SK-N-SH (cell line): ENCODE measurements at places on chromosomes 1 and 21.

- peak; percentile 61 for DNase-seq
These were observed 34.0 kb upstream of the BACE2 start for GRCh38 chr21:41133874-41134522.

DNA sequence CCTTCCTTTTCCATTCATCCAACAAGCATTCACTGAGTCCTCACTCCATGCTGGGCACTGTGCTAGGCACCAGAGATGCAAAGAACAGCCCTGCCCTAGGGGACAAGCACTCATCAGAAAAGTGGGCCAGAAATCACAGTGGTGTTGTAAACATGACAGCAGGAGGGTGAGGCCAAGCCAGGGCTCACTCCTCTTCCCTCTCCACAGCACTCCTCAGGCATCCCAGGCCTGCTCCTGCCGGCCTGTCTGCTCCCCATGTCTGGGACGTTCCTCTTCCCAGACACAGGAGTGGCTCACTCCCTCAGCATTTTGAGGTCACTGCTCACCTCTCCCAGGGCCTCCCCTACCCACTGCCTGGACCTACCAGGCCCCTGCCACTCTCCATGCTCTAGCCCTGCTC, 61.8 kb downstream of the KCND3 start:
- DNase-seq, result no peak

DNA sequence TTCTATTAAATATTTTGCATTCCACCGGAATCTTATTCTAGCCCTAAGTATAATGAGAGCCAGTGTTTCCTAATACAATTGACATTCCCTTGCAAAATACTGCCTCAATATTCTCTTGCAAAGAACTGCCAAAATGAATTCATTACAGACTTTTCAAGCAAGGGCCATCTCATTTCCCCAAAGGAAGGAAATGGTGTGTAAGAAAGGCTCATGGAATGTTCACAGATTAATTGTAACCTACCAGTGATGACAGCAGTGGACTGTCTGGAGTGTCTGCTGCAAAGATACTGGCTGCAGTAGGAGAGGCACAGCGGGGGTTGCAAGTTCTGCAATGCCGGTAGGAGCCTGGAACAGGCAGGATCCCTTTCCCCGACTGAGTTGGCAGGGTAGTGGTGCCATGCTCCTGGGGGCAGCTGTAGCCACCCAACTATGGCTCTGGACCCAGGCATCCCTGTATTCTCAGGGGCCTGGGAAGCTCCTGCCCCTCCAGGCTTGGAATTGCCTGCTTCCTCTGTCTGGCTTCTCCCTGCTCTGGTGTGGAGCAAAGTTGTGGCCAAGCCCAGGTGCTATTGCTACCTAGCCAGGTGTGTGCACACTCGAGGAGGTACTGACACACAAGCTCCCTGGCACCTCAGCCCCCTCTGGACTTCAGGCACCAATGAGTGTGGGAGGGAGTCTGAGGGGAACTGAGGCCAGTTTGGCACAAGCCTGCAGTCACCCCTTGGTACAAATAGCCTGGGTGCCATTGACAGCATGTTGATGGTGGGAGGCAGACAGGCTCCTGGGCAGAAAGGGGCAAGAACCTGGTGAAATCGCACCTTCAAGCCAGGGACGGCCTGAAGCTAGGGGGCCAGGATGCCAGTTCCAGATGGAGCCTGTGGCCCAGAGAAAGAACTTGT, 1371.0 kb downstream of the KCNT2 start:
- no peak for DNase-seq

DNA sequence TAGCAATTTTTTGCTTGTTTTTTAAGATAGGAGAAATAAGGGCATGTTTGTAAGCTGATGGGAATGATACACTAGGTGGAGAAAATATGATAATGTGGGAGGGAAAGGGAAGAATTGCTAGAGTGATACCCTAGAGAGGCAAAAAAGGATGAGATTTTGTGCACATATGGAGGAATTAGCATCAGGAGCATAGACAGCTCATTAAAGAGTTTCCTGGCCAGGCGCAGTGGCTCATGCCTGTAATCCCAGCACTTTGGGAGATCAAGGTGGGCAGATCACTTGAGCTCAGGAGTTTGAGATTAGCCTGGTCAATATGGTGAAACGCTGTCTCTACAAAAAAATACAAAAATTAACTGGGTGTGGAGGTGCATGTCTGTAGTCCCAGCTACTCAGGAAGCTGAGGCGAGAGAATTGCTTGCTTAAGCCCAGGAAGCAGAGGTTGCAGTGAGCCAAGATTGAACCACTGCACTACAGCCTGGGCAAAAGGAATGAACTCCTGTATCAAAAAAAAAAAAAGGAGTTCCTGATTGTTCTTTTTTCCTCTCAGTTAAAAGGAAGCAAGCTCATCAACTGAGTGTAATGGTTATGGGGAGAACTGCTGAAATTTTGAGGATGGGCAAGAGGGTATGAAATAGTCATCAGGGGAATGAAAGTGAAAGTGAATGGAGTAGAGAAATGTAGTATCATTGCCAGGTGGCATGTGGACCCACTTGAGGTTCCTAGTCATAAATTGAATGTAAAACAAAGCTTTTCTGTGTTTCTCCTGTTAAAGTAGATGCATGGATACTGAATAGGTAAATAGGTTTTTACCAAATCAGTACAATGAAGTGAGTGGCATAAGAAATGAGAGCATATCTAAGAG, 35.5 kb downstream of the SH3GLB1 start:
- no peak for DNase-seq

DNA sequence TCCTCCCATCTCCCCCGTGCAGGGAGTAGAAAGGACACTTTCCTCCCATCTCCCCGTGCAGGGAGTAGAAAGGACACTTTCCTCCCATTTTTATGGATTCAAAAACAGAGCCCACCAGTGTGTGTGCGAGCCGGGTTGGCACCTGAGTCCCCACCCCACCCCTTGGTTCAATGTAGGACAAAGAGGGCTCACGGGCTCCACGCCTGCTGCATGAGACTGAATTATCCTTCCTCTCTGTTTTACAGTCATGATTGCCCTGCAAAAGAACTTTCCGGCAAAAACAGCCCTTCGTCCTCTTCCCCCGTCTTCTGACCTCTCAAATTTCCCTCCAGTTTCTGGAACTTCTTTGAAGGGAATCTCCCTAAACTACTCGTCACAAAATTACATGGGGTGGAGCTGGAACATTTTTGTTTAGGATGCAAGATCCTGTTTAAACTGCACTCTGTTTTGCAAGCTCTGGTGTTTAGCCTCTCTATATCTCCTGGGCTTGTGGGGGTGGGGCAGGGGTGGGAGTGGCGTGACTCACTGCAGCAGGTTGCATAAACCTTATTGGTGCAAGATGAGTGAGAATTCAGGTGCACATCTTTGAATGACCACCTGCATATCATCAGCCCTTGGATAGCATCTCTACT, 99.8 kb downstream of the PSMG1 start:
- DNase-seq, result no peak

GRCh38 chr1:153312570-153313186, at the start of gene PGLYRP3:
TSS of gene PGLYRP3 (minus strand) at chr1:153312952. CDS start at chr1:153310665, 2,287 bp downstream.
- DNase-seq, result no peak

DNA sequence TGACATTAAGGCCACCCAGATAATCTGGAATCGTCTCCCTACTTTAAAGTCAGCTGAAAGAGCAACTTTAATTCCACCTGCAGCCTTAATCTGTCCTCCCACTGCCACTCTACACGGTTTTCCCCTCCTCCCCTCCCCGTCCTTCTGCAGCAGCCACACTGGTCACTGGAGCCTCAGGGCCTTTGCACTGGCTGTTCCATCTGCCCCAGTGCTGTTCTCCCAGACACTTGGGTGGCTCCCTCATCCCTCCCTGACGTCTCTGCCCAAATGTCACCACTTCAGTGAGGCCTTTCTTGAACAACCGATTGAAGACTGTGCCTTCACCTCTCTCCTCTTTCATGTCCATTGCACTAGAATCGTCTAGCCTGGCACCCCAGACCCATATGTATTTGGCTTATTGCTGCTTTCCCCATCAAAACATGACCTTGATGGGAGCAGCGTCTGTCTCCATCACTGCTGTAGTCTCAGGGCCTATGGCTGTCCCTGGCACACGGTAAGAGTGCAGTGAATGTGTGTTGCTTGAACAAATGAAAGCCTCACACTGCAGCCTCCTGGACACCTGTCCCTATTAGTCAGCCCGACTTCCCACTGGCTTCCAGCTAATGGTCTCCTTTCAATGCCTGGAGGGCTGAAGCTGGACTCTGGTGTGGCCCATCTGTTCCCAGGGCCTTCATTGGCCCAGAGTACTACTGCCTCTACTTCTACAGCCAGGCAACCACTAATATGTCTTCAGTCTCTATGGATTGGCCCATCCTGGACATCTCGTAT, 10.6 kb upstream of the PRDM16 start:
- DNase-seq, result no peak
